ENCODE measurements at places on chromosomes 1 and 21. TPM values are rescaled to one million over a fixed set of nuclear protein-coding genes. Genes with fewer than 3 reads are reported as not detected.

GRCh38 chr1:41492341-41492848 is 7.9 kb upstream of the EDN2 start:
- no peak for DNase-seq

VASH2 gene
- 1.6 TPM for total RNA-seq

DNA sequence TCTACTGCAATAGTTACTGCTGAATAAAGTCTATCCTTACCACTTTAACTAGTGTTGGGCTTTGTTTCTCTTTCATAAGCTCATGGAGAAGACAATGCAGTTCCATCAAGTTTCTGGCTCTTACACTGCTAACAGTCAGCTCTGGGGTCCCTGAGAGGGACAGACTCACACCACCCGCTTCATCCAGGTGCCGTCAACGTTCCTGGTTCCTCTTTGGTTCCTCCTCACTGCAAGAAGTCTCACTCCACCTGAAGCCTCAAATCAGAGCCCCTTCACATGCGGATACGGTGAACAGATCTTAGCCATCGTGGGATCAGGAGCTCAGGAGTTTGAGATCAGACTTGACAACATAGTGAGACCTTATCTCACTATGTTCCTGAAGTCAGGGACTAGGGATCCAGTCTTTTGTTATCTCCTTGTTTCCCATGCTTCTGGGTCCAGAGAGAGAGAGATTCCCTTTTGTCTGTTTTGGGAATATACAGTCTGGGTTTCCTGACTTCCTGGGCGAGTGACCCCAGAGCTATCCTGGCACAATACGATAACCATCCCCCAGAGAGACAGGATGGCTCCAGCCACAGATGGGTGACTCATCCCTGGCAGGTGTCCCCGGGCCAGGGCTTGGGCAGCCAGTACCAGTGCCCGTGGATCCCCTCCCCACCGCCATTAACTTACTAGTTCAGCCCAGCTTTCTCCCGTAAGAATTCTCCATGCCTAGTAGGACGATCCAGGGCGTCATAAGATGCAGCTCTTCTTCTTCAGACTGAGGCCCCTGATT is 14.3 kb upstream of the PCP4 start:
- DNase-seq = no peak

GRCh38 chr1:107590900-107591622 is 373.9 kb downstream of the VAV3 start:
- DNase-seq = no peak

- DNase-seq = peak; percentile 13
Observed at GRCh38 chr21:44432841-44433790, 22.2 kb upstream of the LRRC3 start.

RAB42 gene
- 2.3 TPM for total RNA-seq

- no peak for DNase-seq
Observed at GRCh38 chr21:43018519-43018918, 44.2 kb downstream of the PKNOX1 start.

GRCh38 chr1:154765970-154766369 is 104.1 kb downstream of the KCNN3 start:
- DNase-seq = no peak

GRCh38 chr1:80218112-80218511 is 1211.6 kb upstream of the ADGRL4 start:
- DNase-seq = no peak

ETV3L gene
- not detected for total RNA-seq

- DNase-seq = peak; percentile 46
Observed at GRCh38 chr1:164559342-164560051, 513 bp downstream of the PBX1 start.

- no peak for DNase-seq
Observed at GRCh38 chr1:151175863-151176262, at the start of gene TMOD4. Gene TMOD4 (minus strand): TSS chr1:151175981. CDS start chr1:151174875, 1,106 bp downstream.

- no peak for DNase-seq
Observed at GRCh38 chr21:37984416-37984815, 68.2 kb upstream of the KCNJ6 start.

GRCh38 chr1:230824919-230825721 is 43.2 kb downstream of the C1orf198 start:
- no peak for DNase-seq

GRCh38 chr1:13823126-13823880 is 123.3 kb downstream of the PRDM2 start:
- DNase-seq = peak; percentile 13

TACSTD2 gene
- 0.52 TPM for total RNA-seq

SERTAD4 gene
- 4.2 TPM for total RNA-seq

TEX38 gene
- not detected for total RNA-seq

DNA sequence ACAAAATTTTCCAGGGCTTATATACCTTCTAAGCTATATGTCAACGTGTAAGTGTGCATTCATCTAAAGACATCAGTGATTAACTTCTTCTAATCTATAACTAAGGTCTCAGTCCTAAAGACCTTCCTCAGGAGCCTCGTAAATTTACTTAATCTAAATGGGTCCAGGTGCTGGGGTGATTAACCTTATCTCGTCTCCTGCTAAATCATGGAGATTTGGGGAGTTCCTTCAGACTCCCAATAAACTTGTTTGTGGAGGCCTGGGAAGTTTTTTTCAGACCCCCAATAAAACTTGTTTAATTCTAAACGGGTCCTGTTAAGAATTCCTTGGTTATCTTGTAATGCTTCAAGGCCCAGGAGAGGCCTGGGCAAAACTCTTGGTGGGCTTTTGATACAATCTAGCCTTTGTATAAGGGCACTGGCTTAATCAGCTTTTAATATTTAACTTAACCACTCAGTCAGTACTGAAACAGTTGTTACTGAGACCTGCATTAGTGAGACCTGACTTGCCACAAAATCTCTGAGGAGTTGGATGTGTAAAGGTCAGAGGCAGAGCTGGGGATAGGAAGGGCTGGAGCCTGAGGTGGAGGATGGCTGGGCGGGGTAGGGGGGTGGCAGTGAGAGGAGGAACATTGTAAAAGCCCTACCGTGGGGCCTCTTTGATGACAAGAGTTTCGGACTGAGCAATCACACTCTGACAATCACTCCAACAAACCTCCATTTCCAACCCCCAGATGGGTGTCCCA is 6.2 kb upstream of the HMGCS2 start:
- peak; percentile 69 for DNase-seq

- no peak for DNase-seq
Observed at GRCh38 chr1:198798923-198799386, 160.1 kb downstream of the PTPRC start.

- DNase-seq = no peak
Observed at GRCh38 chr1:155622191-155622590, 12.2 kb downstream of the MSTO1 start.

ANKRD35 gene
- 0.53 TPM for total RNA-seq

DNA sequence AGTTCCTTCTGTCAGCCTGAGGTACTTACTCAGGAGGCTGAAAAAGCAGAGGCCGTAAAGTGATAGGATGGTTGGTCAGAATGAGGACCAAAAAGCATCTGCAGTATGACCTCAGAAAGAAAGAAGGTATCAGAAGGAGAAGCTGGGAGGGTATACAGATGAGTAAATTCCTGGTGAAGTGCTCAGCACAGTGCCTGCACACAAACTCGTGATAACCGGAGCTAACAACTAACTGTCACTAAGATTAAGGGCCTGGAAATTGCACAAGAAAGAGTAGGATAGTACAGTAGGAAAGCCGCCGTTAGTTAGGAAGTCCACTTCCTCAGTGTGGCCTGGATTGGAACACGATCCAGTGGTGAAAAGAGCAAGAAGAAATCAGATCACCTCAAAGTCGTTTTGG is 62.6 kb downstream of the VPS26C start:
- no peak for DNase-seq

DNA sequence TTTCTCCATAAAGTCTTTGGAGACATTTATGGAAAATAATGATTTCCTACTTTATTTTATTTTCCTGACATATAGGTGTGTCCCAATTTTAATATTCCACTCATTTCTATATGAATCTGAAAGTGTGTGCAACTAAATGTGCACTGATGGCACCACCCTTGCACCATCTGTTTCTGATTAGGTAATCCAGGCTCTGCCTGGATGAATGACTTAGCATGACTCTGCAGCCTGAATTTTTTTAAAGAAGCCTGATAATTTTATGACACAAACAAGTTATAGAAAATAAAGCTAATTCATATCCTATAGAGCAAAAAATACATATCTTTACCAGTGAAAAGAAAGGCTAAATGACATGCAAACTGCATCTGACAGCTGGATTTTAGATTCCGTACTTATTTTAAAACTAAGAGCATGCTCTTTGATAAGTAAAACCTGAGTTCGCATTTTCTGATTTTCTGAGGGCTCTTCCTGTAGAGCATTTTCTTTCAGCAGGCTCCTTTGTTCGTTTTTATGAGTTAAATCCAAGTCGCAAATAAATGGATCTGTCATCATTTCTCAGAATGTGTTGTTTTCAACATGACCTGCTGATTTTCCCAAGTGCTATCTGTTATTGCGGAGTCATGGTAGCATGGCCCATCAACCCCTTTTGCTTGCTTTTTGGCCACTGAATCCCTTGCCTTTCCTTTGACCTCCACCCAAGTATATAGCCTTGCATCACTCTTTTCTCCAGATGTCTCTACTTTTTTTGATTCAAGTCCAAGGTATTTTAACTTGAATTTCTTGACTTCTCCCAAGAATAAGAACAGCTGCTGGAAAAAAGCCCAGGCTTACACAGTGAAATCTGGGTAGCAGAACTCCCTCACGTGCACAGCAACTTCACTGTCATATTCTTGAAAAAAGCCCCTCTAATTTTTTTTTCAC is 52.8 kb upstream of the LYPLAL1 start:
- DNase-seq = peak; percentile 21

DNA sequence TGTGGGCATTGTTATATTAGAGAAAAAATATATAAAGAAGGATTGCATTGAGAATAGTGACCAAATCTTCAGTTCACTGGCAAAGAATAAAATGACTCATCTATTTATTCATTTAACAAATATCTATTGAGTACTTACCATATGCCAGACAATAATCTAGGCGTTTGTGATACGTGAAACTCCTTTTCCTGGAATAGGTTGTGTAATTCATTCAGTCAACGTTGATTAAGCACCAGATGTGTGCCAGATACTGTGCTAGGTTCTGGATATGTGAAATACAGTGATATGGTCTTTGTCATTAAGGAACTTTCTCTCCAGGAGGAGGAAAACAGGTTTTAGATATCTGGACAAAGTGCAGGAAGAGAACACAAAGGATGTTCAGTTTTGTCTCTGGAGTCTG is 344.5 kb downstream of the RWDD3 start:
- DNase-seq = no peak

DNA sequence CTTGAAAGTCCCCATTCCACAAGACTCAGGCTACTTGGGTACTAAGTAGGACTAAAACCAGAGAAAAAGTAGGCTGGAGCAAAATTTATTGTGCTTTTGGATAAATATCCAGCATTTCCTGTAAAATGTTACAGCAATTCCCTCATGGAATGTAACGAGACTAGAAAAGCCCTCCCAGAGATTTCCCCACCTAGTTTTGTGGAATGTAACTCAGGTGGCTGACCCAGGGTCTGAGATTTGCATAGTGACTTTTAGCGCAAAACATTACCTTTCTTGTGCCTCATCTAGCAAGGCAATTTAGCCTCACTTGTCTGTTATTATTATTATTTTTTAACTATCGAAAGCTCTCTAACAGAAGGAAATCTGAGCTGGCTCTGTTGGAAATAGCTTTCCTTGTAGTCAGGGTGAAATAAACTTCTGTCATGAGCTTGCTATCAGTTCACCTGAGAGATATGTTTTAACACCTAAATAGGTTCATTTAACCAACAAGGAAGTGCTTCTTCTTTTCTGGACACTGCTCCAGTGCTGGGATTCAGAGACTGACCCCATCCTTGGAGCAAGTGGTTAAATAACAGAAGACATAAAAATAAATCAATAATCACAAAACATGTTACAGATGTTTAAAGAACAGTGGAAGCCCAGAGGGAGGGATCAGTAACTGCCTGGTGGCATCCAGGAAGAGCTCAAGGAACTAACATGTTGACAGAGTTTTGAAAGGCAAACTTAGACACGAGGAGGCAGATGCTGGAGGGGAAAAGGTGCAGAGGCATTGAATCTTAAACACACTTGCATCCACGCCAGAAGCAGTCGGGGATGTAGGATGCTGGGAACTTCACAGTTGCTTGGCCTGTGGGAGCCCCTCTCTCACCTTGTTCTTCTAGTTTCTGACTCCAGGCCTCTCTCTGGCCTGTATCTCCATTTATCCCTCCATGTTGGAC is 68.3 kb upstream of the RHOU start:
- DNase-seq = no peak

DNA sequence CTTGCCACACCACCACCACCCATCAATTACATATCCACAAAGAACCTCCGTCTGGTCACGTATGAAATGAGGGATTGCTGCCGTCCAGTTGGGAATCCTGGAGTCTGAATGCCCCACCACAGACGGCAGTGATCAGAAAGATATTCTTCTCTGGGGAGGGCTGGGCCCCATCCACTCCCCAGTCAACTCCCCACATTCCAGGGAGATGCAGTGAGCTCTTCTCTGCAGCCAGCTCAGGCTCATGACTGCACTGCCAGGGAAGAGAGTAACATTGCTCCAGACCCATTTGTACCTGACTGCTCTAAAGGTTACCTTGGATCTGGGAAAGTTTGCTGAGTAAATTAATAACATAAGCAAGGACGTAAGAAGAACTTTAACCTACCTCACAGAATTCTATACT is 18.3 kb downstream of the DEGS1 start:
- DNase-seq = no peak

- DNase-seq = no peak
Observed at GRCh38 chr1:161998811-161999210, 24.9 kb downstream of the OLFML2B start.

RGS16 gene
- 1.6 TPM for total RNA-seq

DNA sequence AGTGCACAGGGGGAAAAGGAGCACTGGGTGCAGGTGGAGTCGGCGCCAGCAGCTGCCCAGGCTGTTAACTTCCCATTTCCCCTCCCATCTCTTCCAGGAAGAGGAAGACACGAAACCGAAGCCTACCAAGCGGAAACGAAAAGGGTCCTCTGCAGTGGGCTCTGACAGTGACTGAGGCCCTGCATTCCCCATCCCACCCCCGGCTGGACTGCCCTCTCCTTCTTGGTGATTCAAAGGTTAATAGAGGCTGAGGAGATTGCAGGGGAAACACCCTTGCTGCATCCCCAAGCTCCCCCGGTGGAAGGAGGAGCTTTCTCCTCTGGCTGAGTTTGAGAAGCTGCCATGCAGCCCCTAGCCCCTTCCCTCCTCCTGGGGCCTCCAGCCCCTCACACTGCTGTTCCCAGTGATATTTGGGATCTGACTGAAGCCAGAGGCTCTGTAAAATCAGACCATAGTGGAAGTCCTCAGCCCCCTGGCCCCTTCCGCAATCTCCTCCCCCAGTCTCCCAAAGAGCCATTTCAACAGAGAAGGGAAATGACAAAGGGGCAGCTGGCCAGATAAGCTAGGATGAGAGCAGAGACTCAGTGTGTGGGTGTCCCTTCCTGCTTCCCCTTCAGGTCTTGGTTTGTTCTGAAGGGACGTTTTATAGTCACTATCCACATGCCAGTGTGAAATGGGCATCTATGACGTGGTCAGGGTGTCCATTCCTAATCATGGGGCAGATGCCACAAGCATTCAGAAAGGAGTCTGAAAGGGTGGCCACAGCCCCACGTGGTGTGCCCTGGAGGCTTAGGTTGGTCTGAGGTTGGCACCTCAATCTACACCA is 1.9 kb upstream of the SLC27A3 start:
- DNase-seq = no peak

NBPF26 gene
- total RNA-seq = 11.4 TPM

AIM2 gene
- 0.69 TPM for total RNA-seq

GRCh38 chr21:42579456-42580075 is 65.9 kb downstream of the SLC37A1 start:
- no peak for DNase-seq

RXFP4 gene
- total RNA-seq = 4.6 TPM

PKP1 gene
- total RNA-seq = 0.74 TPM

GRCh38 chr1:19869929-19870328 is 12.3 kb upstream of the OTUD3 start:
- no peak for DNase-seq

GRCh38 chr21:41675574-41675973 is 91.3 kb downstream of the RIPK4 start:
- DNase-seq = no peak
